Fibroblast of lung (primary cell): ENCODE measurements at places on chromosomes 12 and 14. TPM values are rescaled to one million over a fixed set of nuclear protein-coding genes. Genes with fewer than 3 reads are reported as not detected.

GRCh38 chr12:78386871-78387270 is 477.7 kb upstream of the SYT1 start:
- no peak for DNase-seq

The NPAS3 gene
- 0.26 and 0.50 TPM in 2 replicates for total RNA-seq

DNA sequence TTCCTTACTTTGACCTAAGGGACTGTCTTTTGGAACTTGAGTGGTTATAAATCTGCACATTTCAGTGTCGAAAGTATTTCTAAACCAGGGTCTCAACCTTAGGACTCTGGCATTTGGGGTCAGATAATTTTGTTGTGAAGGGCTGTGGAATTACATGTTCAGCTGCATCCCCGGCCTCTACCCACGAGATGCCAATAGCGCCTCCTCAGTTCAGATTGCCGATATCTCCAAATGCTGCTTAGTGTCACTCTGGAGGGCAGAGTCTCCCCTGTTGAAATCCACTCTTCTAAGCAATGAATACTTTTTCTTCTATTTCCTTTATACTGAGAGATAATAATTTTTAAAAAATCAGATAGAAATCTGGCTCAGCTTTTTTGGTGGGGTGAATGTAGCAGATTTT is 379.4 kb upstream of the RGS6 start:
- no peak for DNase-seq

The PTPN11 gene
- 99.1 and 126 TPM in 2 replicates for total RNA-seq

The LARP4 gene
- 33.9 TPM in 2 replicates for total RNA-seq

The DAO gene
- not detected in 2 replicates for total RNA-seq

- no peak for DNase-seq
Measured at GRCh38 chr12:83954956-83955601, 957.5 kb downstream of the SLC6A15 start.
